Naive thymus-derived CD8-positive, alpha-beta T cell (primary cell): ENCODE measurements at places on chromosomes 3 and 15.

DNA sequence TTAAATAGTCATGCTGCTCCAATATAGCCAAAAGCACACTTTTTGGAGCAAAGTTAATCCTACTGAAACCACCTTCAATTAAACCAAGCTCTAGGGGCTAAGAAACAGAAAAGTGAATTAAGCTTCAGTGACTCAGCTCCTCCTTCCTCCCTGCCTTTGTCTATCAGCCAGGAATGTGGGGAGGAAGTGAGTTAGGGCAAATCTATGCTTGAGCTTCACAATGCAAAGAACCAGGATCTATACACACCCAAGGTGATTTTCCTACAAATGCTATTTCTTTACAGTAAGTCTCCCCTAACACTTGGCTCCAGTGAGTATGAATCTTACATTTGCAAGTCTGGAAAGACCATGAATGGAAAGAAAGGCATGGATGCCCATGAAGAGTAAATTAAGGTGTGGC is 212.1 kb downstream of the P3H2 start:
- DNase-seq: no peak

DNA sequence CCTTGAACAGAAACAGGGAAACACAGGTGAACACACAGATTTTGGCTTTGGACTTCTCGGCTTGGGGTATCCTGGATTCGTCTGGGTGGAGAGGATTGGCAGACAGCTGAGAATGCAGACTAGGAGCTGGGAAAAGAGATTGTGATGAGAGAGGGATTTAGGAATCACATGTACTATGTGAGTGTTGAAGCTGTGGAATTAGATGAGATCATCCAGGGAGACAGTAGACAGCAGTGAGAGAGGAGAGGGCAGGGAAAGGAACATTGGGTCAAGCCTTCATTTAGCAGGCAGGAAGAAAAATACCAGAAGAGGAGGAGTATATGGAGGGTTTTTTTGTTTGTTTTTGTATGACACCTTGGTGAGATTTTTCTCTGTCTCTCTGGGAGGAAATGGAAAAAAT is 262.1 kb upstream of the TBL1XR1 start:
- no peak for DNase-seq

DNA sequence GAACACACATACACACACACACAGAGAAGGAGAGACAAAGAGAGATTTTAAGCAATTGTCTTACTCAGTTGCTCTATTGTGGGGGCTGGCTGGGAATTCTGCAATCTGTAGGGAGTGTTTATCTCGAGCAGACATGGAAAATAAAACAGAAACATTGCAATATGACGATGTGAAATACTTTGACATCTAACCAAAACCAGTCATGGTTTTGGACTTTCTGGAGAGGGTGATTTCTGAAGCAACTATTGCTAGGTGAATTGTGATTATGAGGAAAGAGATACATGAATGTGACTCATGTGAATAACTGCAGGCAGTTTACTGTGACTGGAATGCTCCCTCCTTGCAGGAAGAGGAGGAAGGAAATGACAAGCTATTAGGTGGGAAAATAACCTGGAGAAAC is 12.3 kb upstream of the PHLDB2 start:
- DNase-seq: no peak

DNA sequence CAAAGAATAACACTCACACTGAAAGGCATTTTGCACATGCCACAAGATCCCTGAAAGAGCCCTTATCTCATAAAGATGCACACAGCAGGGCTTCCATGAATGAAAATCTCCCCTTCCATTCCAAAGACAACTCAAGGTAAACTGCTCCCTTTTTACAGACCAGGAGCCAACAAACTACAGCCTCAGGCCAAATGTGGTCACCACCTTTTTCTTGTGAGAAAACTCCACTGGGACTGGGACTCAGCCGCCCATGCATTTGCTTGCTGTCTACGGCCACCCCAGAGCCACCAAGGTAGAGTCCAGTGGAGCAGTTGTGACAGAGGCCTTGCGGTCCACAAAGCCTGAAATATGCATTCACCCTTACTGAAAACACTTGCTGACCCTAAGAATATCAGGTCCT is 334.8 kb downstream of the OCA2 start:
- no peak for DNase-seq

- DNase-seq: no peak
Observed at GRCh38 chr15:56339594-56339993, 25.6 kb upstream of the TEX9 start.
